HFFc6 (cell line): ENCODE measurements at places on chromosomes 5 and 9.

DNA sequence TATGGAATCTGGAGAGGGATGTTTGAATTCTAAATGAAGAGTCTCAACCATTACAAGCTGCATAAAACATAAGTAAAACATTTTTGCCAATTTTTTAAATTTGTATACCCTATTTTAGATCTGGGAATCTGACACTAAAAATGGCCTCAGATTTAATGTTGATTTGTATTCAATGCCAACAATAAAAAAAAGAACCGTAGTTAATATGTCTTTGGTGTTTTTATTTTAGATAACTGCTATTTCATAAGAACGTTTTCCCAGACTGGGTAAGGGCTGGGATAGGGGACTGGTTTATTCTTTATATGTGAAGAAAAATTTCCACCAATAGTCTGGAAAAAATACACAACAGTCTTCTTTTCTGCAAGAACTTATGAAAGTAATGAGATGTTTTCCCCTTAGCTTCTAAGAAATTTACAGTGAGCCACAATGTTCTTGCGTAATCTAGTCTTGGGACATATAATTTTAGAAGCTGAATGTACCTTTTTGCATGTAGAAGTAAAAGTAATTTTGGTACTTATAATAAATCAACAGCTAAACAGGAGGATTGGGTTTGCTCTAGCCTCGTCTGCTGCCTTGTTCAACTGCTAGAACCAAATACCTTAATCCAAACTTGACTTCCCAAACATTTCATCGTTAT is 244.6 kb upstream of the EFNA5 start:
- DNase-seq: no peak

- DNase-seq: no peak
Measured at GRCh38 chr5:138582959-138583358, 7.8 kb upstream of the HSPA9 start.

DNA sequence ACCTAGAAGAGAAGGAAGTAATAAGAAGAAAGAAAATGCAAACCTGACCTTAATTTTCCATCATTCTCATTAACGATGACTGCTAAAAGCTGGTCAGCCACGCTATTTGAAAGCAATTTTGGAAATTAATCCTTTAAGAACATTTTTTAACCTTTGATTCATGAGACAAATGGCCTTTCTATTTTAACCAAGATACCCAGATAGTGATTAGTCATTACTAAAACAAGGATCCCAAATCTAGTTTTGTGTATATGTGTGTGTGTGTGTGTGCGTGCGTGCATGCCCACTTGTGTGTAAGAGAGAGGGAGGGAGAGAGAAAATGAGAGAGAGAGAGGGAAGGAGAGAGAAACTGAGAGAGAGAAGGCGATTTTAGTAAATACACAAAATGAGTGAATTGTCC is 329.5 kb downstream of the DEPDC1B start:
- DNase-seq: no peak

- no peak for DNase-seq
Measured at GRCh38 chr5:173239233-173239593, 4.2 kb upstream of the NKX2-5 start.

GRCh38 chr5:117497601-117498000 is 923.0 kb upstream of the SEMA6A start:
- no peak for DNase-seq

GRCh38 chr9:133727876-133728441 is 10.2 kb downstream of the SARDH start:
- DNase-seq: no peak
